MM.1S (cell line): ENCODE measurements at places on chromosomes 4 and X.

- no peak for DNase-seq
- H3K27ac ChIP-seq = no peak overlapping the region
- peaks cover 4% of the 10 kb centered on the region for H3K4me1 ChIP-seq
- H3K27me3 ChIP-seq = no peaks in the 10 kb centered on the region
- H3K36me3 ChIP-seq = no peaks in the 10 kb centered on the region
Measured at GRCh38 chr4:185222598-185222997, 13.2 kb downstream of the SNX25 start.

- H3K4me1 ChIP-seq = no peaks in the 10 kb centered on the region
- H3K36me3 ChIP-seq = no peaks in the 10 kb centered on the region
- 0 out of 2 replicates have a peak, but pooled peaks cover 4% of the 10 kb centered on the region for H3K27me3 ChIP-seq
- peak overlapping the region; percentile 77 for H3K4me3 ChIP-seq
- no peak overlapping the region for H3K27ac ChIP-seq
Measured at GRCh38 chr4:78057600-78058550, 752 bp downstream of the FRAS1 start.

- H3K27me3 ChIP-seq = no peaks in the 10 kb centered on the region
- no peak overlapping the region for H3K4me3 ChIP-seq
- no peaks in the 10 kb centered on the region for H3K36me3 ChIP-seq
- peaks cover 4% of the 10 kb centered on the region for H3K4me1 ChIP-seq
- no peak for DNase-seq
Measured at GRCh38 chrX:154535892-154536291, 10.8 kb downstream of the G6PD start.

DNA sequence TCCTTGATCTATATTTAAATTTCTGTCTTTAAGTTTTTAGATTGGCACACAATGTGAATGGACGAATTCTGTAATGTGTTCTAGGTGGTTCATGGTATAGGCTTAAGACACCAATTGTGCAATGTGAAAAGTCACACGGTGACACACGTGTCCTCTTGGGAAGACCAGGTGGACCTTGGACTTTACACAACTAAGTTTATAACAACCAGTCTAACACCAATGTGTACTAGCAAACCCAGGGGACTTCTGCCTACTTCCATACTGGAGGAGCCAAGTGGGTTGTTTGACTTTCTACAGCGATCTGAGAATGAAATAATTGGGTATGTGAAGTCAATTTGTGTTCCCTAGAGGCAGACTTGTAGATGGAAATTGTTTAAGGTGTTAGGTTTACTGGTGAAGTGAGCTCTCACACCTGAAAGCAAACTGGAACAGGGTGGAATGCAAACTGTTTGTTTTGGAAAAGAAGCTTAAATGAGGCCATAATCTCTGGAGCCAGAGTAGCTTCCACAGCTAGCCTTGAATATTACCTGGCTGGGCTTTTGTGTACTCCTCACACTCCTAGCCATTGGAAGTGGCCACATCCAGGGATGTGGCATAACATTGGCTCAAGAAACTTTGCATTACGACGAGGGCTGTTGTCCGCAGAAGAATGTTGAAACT is 45.9 kb upstream of the WDR1 start:
- no peaks in the 10 kb centered on the region for H3K36me3 ChIP-seq
- no peak overlapping the region for H3K4me3 ChIP-seq
- no peak for DNase-seq
- no peaks in the 10 kb centered on the region for H3K4me1 ChIP-seq
- H3K27me3 ChIP-seq = no peaks in the 10 kb centered on the region

- H3K36me3 ChIP-seq = no peaks in the 10 kb centered on the region
- H3K27ac ChIP-seq = no peak overlapping the region
- DNase-seq = no peak
- no peaks in the 10 kb centered on the region for H3K4me1 ChIP-seq
Measured at GRCh38 chrX:19794690-19795089, 92.7 kb downstream of the SH3KBP1 start.

- peaks cover 7% of the 10 kb centered on the region for H3K4me1 ChIP-seq
- H3K4me3 ChIP-seq = no peak overlapping the region; the same call in 1 of the 2 replicates
- H3K27ac ChIP-seq = peak overlapping the region; percentile 14; the same call in 1 of the 2 replicates
- no peaks in the 10 kb centered on the region for H3K36me3 ChIP-seq
- H3K27me3 ChIP-seq = no peaks in the 10 kb centered on the region
- peak; percentile 72 for DNase-seq
Measured at GRCh38 chr4:188993871-188994270, 854.6 kb downstream of the TRIML1 start.

DNA sequence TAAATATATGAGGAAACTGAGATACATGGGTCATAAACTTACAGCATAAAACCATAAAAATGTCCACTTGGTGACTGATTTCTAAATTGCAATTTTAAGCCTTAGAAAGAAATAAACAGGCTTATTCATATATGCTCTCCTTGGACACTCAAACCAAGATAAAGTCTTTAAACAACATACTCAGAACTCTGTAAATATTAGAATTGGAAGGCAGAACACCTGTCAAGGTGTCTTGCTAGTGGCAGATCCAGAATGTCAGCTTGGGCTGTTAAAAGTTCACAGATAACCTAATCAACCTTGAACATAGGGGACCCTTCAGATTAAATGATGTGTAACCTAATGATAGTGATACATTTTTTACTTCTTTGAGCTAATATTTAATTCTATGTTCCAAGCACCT is 208.1 kb upstream of the ARSJ start:
- no peaks in the 10 kb centered on the region for H3K27me3 ChIP-seq
- no peak overlapping the region for H3K27ac ChIP-seq
- DNase-seq = no peak
- H3K4me1 ChIP-seq = no peaks in the 10 kb centered on the region
- H3K4me3 ChIP-seq = no peak overlapping the region

- DNase-seq = peak; percentile 31
- H3K4me3 ChIP-seq = peak overlapping the region; percentile 67
- no peaks in the 10 kb centered on the region for H3K4me1 ChIP-seq
- no peaks in the 10 kb centered on the region for H3K36me3 ChIP-seq
- H3K27me3 ChIP-seq = no peaks in the 10 kb centered on the region
Measured at GRCh38 chr4:112817933-112818593, 181.1 kb downstream of the LARP7 start.

GRCh38 chr4:3318561-3319021 is 25.8 kb downstream of the RGS12 start:
- H3K36me3 ChIP-seq = no peaks in the 10 kb centered on the region
- DNase-seq = no peak
- no peaks in the 10 kb centered on the region for H3K4me1 ChIP-seq
- H3K27ac ChIP-seq = no peak overlapping the region
- H3K27me3 ChIP-seq = no peaks in the 10 kb centered on the region

DNA sequence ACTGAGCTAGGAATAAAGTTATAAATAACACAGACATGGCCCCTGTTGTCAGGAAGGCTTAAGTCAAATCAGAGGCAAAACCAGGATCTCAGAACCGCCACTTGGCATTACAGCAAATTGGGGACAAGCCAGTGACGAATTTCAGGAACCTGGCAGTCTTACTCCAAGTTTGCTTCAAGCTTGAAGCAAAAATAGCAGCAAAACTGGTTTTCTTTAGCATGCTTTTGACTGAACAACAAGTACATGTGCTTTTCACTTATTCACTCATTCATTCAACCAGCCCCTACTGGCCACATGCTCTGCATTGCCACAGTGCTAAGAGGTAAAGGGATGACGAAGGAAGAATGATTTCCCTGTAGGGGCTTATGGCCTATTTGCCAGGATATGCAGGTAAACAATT is 253.9 kb upstream of the PPARGC1A start:
- no peaks in the 10 kb centered on the region for H3K36me3 ChIP-seq
- H3K4me3 ChIP-seq = no peak overlapping the region
- no peaks in the 10 kb centered on the region for H3K27me3 ChIP-seq
- DNase-seq = no peak
- no peaks in the 10 kb centered on the region for H3K4me1 ChIP-seq
